ENCODE measurements at places on chromosomes 5 and 9. TPM values are rescaled to one million over a fixed set of nuclear protein-coding genes. Genes with fewer than 3 reads are reported as not detected.

DNA sequence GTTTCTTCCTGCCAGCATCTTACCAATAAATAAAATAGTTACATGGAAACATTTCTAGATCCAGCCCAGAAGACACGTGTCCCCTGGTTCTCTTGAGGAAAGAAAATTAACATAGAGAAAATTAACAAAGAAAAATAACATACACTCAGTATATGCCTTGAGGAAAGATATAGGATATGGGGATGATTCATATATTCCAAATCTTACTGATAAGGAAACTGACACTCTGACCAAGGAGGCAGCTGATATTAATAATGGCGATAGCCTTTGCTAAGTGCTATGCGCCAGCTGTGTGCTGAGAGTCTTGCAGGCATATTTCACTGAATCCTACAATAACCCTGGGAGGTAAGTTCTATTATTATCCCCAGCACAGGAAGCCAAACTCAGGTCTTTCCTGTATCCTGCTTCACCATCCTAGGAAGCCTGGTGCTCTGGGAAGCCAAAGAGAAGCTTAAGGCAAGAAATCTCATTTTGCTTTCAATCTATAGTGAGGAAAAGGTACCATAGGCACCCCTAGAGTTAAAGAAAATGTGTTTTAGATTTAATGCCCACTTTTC is 302.7 kb upstream of the NREP start:
- DNase-seq, result no peak
- no peak overlapping the region for H3K4me3 ChIP-seq
- no peaks in the 10 kb centered on the region for H3K27me3 ChIP-seq
- no peaks in the 10 kb centered on the region for H3K4me1 ChIP-seq

- H3K4me3 ChIP-seq, result no peak overlapping the region
- DNase-seq, result no peak
- H3K27ac ChIP-seq, result no peak overlapping the region
- H3K4me1 ChIP-seq, result no peaks in the 10 kb centered on the region
- H3K27me3 ChIP-seq, result no peaks in the 10 kb centered on the region
Observed at GRCh38 chr5:172497591-172498255, 43.4 kb upstream of the SH3PXD2B start.

GRCh38 chr9:37675661-37676060 is 24.9 kb downstream of the FRMPD1 start:
- no peaks in the 10 kb centered on the region for H3K27me3 ChIP-seq
- DNase-seq, result no peak
- no peaks in the 10 kb centered on the region for H3K36me3 ChIP-seq
- no peak overlapping the region for H3K27ac ChIP-seq

GRCh38 chr5:149157330-149157729 is 16.0 kb downstream of the ABLIM3 start:
- no peak overlapping the region for H3K4me3 ChIP-seq
- no peaks in the 10 kb centered on the region for H3K36me3 ChIP-seq
- H3K4me1 ChIP-seq, result peaks cover 4% of the 10 kb centered on the region
- H3K27ac ChIP-seq, result no peak overlapping the region
- DNase-seq, result no peak
- H3K27me3 ChIP-seq, result no peaks in the 10 kb centered on the region

Gene HAVCR1
- total RNA-seq, result 1.0 TPM

Gene RPP25L
- total RNA-seq, result 9.8 TPM

DNA sequence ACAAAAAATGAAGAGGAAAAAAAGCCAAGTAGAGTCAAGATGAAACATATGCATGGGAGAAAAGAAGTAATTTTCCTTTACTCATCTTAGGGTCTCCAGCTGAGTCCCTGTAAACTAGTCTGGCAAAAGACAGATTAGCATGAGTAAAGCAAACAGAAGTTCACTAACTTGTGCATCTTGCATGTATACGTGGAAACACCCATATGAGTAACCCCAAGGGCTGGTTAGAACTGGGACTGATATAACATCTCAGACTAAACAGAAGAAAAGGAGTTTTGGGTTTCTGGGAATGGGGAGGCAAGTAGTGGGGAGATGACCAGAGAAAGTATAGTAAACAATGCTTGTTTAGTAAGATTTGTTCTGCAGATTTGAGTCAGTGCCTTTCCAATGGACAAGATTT is 20.1 kb upstream of the GLDC start:
- no peak overlapping the region for H3K4me3 ChIP-seq

DNA sequence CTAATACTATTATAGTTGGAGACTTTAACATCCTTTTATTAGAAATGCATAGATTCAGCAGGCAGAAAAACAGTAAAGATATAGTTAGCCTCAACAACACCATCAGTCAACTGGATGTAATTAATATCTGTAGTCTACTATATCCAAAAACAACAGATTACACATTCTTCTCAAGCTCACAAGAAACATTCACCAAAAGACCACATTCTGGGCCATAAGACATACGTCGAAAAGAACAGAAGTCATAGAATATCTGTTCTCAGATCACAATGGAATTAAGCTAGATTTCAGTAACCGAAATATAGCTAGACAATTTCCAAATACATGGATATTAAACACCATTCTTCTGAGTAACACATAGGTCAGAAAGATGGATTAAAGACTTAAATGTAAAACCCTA is 336.6 kb upstream of the RPS23 start:
- DNase-seq, result no peak
- no peaks in the 10 kb centered on the region for H3K27me3 ChIP-seq
- no peak overlapping the region for H3K27ac ChIP-seq

Gene TEK
- total RNA-seq, result 26.0 TPM

Gene IFNB1
- not detected for total RNA-seq

- no peaks in the 10 kb centered on the region for H3K36me3 ChIP-seq
- DNase-seq, result no peak
- no peaks in the 10 kb centered on the region for H3K27me3 ChIP-seq
- H3K4me3 ChIP-seq, result no peak overlapping the region
- H3K27ac ChIP-seq, result no peak overlapping the region
- no peaks in the 10 kb centered on the region for H3K4me1 ChIP-seq
Observed at GRCh38 chr5:138737494-138738265, 15.5 kb upstream of the CTNNA1 start.

GRCh38 chr9:125950880-125951471 is 203.8 kb downstream of the PBX3 start:
- no peak overlapping the region for H3K4me3 ChIP-seq
- no peaks in the 10 kb centered on the region for H3K36me3 ChIP-seq
- H3K4me1 ChIP-seq, result no peaks in the 10 kb centered on the region
- no peaks in the 10 kb centered on the region for H3K27me3 ChIP-seq

Gene GRIA1
- total RNA-seq, result 6.3 TPM

GRCh38 chr9:12681620-12682019 is 11.6 kb upstream of the TYRP1 start:
- no peak overlapping the region for H3K4me3 ChIP-seq
- no peaks in the 10 kb centered on the region for H3K4me1 ChIP-seq
- DNase-seq, result no peak
- no peak overlapping the region for H3K27ac ChIP-seq
- H3K27me3 ChIP-seq, result no peaks in the 10 kb centered on the region

DNA sequence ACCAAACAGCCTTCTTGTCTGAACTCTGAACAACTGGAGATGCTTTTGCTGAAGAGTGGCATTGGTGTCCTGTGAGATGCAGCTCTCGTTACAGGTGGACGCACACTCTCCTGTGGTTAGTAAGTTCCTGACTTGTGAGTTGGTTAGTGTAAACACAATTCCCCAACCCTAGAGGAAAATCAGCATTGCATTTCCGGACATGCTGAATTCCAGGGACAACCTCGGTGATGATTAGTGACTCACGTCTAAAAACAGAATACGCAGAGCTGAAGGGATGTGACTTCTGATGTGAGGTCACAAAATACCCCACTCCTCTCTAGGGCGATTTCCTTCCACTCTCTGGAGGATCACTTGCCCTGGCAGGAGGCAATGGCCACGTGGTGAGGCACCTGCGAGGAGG is 5.0 kb downstream of the OR2V2 start:
- H3K36me3 ChIP-seq, result no peaks in the 10 kb centered on the region
- H3K27ac ChIP-seq, result no peak overlapping the region
- no peak for DNase-seq
- no peaks in the 10 kb centered on the region for H3K27me3 ChIP-seq
- no peaks in the 10 kb centered on the region for H3K4me1 ChIP-seq
- H3K4me3 ChIP-seq, result no peak overlapping the region

- H3K27me3 ChIP-seq, result no peaks in the 10 kb centered on the region
- no peak overlapping the region for H3K27ac ChIP-seq
- peaks cover 4% of the 10 kb centered on the region for H3K4me1 ChIP-seq
- no peaks in the 10 kb centered on the region for H3K36me3 ChIP-seq
- peak; percentile 83 for DNase-seq
Observed at GRCh38 chr5:142981886-142982820, 212.0 kb downstream of the ARHGAP26 start.

DNA sequence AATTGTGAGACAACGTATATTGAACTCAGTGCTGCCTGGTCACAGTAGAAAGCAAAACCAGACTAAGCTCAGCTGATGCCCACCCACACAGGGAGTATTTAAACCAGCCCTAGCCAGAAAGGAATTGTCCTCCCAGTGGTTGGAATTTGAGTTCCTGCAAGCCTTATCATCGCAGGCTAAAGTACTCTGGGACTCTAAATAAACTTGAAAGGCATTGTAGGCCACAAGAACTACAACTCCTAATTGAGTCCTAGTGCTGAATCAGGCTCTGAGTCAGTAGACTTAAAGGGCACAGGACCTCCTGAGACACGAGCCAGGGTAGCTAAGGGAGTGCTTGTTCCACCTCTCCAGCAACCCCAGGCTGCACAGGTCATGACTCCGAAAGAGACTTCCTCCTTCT is 171.4 kb downstream of the MCTP1 start:
- no peak overlapping the region for H3K4me3 ChIP-seq
- H3K36me3 ChIP-seq, result no peaks in the 10 kb centered on the region
- no peak for DNase-seq
- no peak overlapping the region for H3K27ac ChIP-seq
- no peaks in the 10 kb centered on the region for H3K27me3 ChIP-seq

Gene GLDC
- 1.4 TPM for total RNA-seq

Gene NR6A1
- 1.6 TPM for total RNA-seq

Gene PNPLA7
- total RNA-seq, result 10.3 TPM

DNA sequence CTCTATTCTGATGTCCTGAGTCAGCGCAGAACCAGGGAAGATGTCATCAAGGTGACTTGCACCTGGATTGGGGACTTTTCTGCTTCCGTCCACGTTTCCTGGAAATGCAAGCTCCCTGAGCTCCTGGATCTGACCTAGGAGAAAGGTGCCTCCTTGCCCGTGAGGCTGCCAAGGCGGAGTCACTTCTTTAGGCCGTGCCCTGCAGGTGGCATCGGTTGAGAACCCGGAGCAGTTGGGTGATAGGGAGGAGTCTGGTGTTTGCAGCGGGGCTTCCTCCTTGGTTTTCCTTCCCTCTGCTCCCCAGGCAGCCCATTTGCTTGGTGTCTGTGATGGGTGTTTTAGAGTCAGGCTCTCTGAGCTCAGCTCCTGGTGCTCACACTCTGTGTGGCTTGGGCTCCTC is 15.2 kb downstream of the NANS start:
- H3K36me3 ChIP-seq, result no peaks in the 10 kb centered on the region
- DNase-seq, result no peak
- H3K27ac ChIP-seq, result no peak overlapping the region
- no peak overlapping the region for H3K4me3 ChIP-seq
- H3K27me3 ChIP-seq, result no peaks in the 10 kb centered on the region

DNA sequence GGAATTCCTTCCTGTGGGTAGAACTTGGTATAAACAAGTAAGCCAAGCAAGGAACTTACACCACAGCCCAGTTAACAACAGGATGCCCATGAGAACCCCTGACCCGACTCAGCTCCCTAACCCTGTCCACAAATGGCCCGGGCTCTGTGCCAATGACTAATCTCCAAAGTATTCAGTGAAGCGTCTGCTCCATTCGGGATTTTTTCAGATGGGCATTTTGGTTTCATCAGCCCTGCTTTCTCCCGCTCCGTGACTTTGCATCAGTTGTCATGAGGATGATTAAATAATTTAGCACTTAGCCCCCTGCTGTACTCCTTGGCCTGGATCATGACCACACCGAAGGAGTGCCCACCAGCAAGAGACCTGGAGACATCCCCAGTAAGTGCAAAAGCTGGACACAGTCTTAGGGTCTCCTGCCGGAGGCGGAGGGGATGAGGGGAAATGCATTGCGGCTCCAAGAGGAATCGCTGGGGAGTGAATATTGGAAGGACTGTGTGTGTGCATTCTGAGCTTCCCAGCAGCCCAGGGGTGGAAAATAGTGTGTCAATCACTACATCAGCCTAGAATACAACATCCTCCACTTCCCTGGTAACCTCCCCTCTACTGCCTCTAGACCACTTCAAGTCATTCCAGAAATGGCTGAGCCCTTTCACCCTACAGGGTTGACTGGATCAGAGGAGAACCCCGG is 41.4 kb upstream of the DNAH5 start:
- H3K4me1 ChIP-seq, result no peaks in the 10 kb centered on the region
- no peaks in the 10 kb centered on the region for H3K36me3 ChIP-seq
- no peak overlapping the region for H3K27ac ChIP-seq
- no peak overlapping the region for H3K4me3 ChIP-seq
- H3K27me3 ChIP-seq, result no peaks in the 10 kb centered on the region

- H3K4me1 ChIP-seq, result no peaks in the 10 kb centered on the region
- no peak overlapping the region for H3K4me3 ChIP-seq
- H3K27ac ChIP-seq, result no peak overlapping the region
- peak; percentile 69 for DNase-seq
- no peaks in the 10 kb centered on the region for H3K27me3 ChIP-seq
Observed at GRCh38 chr9:134291961-134292871, 34.0 kb upstream of the RXRA start.
